PC-3 (cell line): ENCODE measurements at places on chromosomes 7 and 10.
A peak's percentile ranks its signal among the peaks of the same experiment; 100 is the strongest.

DNA sequence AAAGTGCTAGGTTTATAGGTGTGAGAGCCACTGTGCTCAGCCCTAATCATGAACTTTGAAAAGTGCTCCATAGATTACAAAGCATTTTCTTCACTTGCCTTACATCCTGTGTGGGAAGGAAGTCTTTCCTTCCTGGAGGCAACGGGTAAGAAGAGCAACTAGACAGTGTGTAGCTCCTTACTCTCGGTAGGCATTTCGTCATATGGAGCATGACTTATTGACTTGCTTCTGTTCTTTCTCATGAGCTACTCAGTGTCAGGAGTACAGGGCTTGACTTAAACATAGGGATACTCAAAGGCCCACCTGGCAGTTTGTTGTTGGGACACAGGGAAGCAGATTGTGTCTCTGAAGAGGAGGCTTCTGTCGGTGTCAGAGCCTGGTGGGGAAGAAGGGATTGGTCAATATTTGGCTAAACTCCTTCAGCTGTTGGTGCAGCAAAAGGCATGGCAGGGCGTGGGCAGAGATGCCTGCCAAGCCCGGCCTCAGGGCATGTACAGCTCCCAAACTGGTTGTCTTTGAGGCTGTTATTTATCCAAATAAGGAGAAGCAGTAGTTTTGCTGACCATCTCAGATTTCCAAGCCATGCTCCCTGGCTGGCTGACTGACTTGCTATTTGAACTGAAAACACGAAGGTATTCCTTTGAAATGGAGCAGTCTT, 248.9 kb downstream of the KIAA1217 start:
- DNase-seq: peak; percentile 86

DNA sequence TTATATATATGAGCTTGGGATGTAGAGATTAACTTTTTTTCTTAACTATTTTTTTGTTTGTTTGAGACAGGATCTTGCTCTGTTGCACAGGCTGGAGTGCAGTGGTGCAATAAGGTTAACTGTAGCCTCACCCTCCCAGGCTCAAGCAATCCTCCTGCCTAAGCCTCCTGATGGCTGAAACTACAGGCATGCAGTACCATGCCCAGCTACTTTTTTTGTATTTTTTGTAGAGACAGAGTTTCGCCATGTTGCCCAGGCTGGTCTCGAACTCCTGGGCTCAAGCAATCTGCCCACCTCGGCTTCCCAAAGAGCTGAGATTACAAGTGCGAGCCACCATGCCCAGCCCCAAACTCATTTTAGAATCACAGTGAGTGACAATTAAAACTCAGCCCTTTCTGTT, 105.2 kb downstream of the CUBN start:
- DNase-seq: no peak

DNA sequence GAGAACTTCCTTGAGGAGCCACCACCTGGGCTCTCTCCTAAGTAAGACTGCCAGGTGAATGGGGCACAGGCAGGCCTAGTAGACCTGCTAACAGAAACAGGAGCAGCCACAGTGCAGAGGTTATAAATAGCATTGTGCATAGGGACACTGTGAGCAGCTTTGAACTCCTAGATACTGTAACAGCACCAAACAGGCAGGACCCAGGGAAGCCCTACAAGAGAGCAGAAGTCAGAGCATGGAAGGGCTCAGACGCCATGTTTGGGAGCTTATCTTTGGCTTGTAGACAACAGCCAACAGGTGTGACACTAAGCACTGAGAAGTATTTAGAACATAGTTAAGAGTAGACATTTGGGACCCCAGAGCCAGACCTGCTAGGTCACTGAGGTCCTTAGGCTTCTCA, 14.5 kb downstream of the XRCC2 start:
- no peak for DNase-seq

DNA sequence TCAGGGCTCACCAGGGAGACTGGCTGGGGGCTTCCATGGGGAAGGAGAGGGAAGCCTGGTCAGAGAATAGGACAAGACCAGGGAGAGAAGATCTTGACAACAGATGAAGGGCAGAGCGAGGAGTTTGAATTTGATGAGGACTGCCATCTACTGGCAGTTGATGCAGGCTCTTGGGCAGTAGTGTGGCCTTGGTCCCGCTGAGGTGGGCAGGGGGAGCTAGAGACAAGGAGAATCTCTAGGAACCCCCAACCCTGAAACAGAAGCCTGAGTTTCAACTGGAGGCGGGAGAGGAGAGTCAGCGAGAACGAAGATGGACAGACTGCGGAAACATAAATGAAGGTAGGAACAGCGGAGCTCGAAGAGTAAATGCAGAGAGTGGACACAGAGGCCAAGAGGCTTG, 81.0 kb downstream of the PPP1R3C start:
- DNase-seq: peak; percentile 40

DNA sequence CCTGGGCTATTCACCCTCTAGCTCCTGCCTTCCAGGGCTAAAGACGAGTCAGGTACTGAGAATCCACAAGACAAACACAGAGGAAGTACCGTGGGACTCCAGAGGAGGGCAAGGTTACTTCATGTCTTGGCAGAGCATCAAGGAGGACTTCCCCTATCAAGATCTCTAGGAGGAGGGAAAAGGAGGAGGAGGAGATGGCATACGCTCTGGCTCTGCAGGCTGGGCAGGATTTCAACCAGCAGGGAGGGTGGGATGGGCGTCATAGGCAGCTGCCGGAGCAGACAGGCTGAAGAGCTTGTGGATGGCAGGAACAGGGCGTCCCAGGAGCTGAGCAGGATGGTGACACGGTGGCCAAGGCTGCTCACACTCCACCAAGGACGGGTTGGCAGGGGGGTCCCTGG, 21.3 kb downstream of the MDH2 start:
- peak; percentile 97 for DNase-seq

DNA sequence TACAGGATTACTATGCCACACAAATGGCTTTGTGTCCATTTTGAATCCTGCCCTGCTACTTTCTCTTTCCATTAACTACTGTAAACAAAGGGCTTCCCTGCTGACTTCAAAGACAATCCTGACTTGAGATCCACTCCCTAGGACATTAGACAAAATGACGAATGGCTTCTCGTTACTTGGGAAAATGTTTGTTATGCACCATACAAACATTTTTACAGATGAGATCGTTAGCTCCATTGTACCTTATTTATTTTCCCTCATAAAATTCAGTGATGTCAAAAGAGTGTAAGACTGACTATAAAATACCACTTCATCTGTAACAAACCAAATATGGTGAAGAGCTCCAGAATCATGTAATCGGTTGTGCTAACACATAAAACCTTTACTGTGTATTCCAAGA, 121.8 kb downstream of the CD36 start:
- no peak for DNase-seq

- DNase-seq: no peak
Measured at GRCh38 chr10:45418849-45419675, 45.0 kb downstream of the ALOX5 start.

DNA sequence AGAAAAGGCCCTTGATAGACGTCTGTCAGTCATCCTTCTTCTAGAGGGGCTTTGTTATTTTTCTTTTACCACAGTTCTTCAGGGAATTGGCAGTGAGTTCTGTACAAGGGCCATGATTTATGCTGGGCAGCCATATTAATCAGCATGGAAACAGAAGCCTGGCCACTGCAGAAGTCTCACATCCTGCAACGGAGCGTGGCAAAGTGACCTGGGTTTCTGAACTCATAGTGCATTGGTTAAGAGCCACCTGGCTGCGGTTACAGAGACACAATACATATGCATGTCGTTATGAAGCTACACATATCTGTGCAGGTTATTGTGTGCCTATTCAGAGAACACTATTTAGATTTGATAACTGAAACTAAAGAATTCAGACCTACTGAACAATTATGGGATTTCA, 419.4 kb upstream of the CELF2 start:
- DNase-seq: no peak

DNA sequence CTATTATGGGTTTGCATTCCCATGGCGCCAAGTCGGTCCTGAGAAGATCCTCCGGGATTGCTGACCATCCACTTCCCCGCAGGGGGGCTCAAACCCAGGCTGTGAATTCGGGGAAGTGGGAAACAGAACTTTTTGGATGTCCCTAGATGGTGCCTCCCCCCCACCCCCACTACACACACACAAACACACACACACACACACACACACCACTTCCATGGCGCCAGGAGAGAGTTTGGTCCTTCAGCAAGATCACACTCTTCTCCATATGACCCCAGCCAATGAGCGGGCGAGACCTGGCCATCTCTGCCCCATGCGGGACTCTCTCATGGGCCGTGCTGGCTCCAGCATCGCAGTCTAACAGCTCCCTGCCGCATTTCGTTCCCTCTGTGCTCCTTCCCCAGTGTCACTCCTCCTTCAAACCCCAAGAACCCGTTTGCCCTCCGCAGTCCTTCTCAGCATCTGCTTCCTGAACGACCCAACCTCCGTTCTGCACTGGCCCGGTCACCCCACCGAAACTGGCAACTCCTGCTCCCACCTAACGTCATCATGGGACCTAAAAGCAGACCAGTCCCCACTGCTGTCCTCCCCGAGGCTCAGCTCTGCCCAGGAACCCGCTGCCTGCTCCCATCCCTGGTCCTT, 32.1 kb upstream of the TNRC18 start:
- no peak for DNase-seq
